Stimulated activated CD8-positive, alpha-beta memory T cell treated with anti-CD3 and anti-CD28 coated beads, Interleukin-7, amount 100 ng/mL, for 1 hour (primary cell): ENCODE measurements at places on chromosomes 12 and 14.

DNA sequence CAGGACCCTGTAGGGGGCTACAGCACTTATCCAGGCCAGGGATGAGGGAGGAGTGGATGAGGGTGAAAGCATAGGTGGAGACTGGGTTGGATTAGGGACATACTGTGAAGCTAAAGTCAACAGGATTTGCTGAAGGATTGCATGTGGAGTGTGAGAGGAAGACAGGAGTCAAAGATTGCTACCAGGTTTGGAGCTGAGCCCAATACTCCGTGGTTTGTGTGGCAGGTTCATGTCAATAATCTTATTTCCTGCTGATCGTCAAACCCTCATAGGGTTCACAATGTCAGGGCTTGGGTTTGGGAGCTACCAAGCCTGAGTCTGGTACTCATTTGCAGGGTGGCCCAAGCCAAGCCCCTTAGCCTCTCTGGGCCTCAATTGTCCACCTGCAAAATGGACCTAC lies 77.1 kb upstream of the PLXNC1 start:
- DNase-seq: no peak

- DNase-seq: no peak
These were observed 6.3 kb downstream of the CAND1 start for GRCh38 chr12:67275380-67275913.

DNA sequence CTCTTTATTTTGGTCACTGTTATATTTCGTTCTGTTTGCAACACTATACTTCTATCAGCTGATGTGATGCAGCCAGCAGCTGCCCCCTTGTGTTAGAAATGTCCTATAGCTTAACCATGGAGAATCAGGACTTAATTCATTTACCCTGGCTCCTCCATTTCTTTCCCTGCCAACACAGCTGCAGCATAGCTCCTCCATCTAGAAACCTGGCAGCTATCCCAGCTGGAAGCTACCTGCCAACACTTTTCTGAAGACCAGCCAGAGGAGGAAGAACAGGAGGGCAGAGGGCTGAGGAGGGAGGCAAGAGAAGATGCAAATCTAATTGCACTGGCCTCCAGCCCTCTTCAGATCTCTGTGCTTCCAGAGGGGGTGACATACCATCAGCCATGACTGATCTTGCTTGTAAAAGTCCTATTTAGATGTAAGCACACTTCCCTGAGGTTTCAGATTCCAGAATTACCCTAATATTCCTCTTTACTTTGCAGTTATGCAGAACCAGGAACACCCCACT lies 156.8 kb upstream of the TMEM260 start:
- DNase-seq: no peak

- no peak for DNase-seq
These were observed 85.0 kb downstream of the KIF26A start for GRCh38 chr14:104223101-104224041.

DNA sequence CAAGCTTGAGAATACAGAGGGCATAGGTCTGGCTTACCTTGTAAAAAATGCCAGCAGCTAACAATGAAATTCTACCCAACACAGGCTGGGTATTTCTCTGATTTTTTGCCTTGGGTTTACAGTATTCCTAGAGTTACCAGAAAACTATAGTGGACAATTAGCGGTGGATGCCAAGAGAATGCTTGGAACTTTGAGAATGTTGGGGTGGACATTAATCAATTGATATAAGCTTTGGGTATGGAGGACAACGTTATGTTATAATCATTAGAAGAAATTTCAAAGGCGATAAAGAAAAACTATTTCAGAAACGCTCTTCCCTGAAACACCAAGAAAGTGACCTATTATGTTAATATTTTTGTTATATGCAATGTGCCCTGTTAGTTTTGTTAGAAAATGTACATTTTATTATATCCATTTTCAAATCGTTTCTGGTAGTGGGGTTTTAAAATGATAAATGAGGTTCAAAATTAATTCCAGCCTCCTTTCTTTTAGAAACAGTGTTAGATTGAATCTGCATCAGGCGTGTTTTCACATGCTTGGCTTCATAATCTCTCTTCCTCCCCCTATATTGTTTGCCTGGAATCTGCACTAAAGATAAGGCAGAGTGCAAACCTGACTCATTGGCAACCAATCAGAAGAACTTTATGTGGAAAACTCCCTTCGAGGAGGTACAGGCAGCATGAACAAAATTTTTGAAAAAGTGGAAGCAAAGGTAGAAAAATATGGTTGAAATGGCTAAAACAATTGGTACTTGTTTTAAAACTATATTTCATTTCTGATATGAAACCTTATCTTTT lies 1.4 kb upstream of the PTPRQ start:
- DNase-seq: no peak

DNA sequence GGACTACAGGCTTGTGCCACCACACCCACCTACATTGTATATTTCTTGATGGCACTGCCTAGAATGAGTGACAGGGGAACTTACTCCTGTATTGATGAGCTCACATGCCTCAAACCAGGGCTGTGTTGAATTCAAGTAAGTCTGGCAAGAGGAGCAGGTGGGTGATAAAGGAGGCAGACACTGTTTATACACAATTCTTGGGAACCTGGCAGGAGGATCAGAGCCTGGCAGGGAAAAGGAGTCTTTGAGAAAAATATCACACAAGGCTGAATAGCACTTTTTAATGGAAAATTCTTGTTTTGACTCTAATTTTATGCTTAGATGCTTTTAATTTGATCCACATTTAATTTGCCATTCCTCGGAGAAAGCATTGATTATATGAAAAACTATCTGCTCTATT lies 293.1 kb upstream of the NPAS3 start:
- DNase-seq: no peak

- DNase-seq: no peak
These were observed 110.8 kb downstream of the LMO3 start for GRCh38 chr12:16495196-16495595.

- no peak for DNase-seq
These were observed 201.8 kb upstream of the RMST start for GRCh38 chr12:97260786-97261185.

- DNase-seq: no peak
These were observed 1.1 kb downstream of the NOC4L start for GRCh38 chr12:132145334-132145733.

DNA sequence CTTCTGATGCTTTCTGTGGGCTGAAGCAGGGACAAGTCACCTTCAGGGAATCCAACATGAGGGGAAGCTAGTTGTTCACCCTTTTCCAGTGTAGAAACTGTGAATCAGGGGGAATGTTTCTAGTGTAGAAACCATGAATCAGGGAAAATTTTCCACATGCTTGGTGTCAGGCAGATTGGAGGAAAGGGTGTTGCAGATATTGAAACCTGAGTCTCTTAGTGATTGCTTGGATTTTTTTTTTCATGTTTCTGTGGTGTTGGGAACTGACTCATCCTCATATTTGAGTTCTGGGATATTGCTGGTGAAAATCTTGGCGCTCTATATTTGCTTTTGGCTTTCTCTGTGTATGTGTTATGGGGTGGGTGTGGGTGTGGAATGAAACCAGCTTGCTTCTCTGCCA lies 144.5 kb upstream of the FBXO33 start:
- no peak for DNase-seq

GRCh38 chr12:45975506-45975905 lies 14.9 kb downstream of the SCAF11 start:
- DNase-seq: no peak

DNA sequence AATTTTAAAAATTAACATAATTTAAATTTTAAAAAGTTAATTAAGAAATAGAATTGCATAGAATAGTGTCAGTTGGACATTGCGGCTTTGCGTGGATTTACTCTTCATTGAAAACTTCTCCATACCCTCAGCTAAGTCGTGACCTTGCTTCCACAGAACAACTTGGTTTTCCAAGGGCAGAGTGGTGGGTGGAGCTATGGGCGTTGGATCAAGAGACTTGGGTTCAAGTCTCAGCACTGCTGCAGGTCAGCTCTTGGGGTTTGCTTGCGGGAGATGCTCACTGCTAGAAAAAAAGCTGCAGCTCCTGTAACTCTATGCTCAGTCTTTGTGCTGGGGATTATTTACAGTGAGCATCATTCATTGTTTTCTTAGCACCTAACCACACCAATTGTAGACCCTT lies 133.7 kb downstream of the PRIMA1 start:
- DNase-seq: no peak

DNA sequence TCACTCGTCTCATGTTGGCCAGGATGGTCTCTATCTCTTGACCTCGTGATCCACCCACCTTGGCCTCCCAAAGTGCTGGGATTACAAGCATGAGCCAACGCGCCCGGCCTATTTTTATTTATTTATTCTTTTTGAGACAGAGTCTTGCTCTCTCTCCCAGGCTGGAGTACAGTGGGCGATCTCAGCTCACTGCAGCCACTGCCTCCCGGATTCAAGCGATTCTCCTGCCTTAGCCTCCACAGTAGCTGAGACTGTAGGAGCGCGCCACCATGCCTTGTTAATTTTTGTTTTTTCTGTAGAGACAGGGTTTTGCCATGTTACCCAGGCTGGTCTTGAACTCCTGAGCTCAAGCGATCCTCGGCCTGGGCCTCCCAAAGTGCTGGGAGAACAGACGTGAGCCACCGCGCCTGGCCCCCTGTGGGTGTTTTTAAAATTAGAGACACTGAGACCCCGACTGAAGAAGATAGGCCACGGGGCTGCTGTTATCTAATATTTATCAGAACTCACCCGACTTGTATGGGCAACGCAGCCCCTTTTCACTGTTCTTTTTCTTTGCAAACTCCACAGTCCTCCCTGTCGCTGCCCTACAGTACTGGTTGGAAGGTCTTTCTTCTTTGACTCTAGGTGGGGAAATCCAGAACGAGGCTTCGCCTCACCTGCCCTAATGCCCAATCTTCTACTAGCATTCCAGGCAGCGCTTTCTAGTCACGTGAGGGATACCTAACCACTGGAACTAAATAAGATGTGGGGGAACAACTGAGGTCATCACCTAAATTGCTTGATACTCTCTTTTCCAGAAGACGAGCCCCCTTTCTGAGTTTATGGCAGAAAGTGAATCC lies 1.4 kb upstream of the GABARAPL1 start:
- DNase-seq: no peak

- DNase-seq: no peak
These were observed 895.8 kb downstream of the RPS29 start for GRCh38 chr14:48690349-48690748.

GRCh38 chr14:50232276-50232642 lies 881 bp upstream of the SOS2 start:
- DNase-seq: no peak

DNA sequence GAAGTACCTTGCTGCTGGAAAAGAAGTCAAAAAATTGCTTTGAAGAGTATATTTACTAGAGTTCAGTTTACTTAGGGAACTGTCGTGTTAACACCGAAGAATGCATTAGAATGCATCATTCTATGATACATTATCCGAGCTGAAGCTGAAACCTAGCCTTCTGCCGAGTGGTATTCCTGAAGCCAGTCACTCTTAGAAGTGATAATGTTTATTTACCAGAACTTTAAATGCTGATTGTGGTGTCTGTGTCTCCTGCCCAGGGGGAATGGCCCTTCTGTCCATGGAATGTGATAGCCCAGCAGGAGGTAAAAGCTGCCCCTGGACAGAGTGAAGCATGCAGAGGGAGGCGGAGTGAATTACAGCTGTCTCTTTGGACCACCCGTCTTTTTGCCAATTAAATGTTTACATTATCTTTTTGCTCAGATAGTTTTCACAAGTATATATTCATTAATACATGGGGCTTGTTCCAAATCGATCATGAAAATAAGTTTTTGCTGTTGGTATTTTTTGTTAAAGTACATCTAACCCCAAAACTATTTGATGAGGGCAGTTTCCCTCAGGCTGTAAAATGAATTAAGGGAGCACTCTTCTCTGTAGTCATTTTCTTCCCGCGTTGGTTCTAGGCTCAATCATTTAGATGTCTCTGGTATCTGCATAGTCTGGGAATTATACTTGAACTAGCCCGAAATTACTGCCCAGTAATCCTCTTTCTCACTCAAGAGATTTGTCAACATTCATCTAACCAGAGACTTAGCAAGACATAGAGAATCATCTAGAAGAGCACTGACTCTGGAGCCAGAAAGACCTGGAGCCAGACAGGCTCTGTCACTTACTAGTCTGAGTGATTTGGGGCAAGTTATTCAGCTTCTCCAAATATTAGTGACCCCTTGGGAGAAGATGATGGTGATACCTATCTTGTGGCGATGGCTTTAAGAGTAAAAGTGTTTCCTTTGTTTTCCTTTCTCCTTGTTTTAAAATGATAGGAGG lies 147.6 kb downstream of the CRADD start:
- DNase-seq: no peak

- no peak for DNase-seq
These were observed 936 bp downstream of the TFCP2 start for GRCh38 chr12:51171884-51172514.

DNA sequence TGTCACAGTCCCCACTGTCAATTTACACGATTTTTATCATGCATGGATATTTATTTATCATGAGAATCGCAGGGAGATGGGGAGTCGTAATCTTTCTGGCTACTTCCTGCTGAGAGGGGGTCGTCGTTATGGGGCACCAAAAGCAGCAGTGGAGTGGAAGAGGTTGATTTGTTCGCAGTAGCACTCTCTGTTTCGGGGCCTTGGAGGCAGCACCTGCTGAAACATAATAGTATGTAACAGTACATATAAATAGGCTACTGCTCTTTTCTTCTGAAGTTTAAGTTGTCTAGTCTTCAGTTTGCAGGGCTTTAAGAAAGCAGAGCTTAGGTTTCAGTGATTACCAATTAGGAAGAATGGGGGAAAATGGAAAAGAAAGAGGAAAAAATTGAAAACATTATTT lies 3.8 kb downstream of the SOAT2 start:
- DNase-seq: no peak

DNA sequence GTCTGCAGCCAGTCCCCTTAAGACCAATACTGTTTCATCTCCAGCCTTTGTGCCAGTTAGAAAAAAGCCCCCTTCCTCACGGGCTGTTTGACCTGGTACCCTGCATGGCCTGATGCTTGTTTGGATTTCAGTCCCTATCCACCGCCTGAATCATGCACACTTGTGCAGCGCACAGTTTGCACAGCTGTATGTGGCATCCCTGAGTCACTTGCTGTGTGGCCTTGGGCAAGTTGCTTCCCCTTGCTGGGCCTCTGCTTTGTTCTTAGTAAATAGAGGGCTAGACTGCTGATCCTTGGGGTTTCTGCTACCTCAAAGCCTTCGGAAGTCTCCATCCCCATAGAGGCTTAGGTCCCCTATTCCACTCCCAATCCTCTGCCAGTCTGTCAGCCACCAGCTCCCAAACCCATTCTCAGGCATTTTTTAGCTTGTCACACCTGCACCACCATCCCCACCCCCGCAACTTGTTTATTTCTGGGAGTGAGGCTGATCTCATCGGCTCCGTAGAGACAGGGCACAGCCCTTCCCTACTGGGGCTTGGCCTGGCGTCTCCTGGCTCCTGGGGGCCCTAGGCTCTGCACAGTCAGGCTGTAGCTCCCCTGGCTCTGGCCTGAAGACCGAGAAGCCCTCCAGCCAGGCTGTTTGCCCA lies 8.8 kb downstream of the KRT80 start:
- DNase-seq: no peak

DNA sequence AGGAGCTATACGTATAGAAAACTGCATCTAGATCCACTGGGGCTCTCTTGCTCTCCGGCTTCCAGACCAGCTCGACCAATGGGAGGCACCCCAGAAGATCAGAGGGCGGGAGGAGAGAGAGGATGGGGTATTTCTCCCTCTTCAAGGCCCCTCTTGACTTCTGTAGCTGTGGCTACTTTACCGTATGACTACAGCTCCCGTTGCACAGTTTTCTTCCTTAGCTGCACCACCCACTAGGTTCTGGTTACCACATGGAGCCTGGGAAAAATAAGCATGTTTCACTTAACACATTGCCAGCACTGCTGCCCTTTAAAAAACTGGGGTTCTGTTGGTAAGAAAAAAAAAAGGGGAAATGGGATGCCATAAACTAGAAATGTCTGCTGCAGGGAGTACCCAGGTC lies 214.4 kb downstream of the TBX5 start:
- no peak for DNase-seq
